GM12878 (cell line): ENCODE measurements at places on chromosomes 12 and 14. TPM values are rescaled to one million over a fixed set of nuclear protein-coding genes. Genes with fewer than 3 reads are reported as not detected.

Gene CCDC38
- 0.08 TPM in 1 of 2 replicates, not detected in the other for total RNA-seq

GRCh38 chr14:92760524-92760805 lies 12.0 kb upstream of the LGMN start:
- no peaks in the 10 kb centered on the region for H3K36me3 ChIP-seq
- DNase-seq = no peak
- no peak overlapping the region for H3K4me3 ChIP-seq
- no peak overlapping the region for H3K27ac ChIP-seq
- H3K27me3 ChIP-seq = no peaks in the 10 kb centered on the region

DNA sequence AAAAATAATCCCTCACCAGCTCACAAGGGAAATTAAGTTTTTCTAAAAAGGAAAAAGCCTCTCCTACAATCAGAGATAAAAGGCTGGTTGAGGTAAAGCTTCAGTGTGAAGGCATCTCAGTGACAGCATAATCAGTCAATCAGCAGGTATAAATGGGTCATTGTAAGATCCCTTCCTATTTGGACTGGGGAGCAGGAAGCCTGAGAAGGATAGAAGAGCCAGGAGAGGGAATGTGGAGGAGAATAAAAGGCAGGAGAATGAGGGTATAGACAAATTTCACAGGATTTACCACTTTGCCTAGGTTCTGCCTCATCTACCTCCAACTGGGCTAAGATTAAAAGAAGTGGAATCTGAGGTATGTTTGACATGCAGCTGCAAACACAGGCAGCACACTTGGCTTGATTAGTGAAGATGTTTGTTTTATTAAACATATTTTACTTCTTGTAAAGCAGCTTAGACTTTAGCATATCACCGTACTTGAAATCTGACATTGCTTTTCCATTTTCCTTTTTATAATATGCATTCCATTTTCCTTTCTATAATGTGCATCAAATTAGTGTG lies 479.1 kb upstream of the USP15 start:
- H3K4me3 ChIP-seq = no peak overlapping the region
- no peaks in the 10 kb centered on the region for H3K4me1 ChIP-seq
- no peaks in the 10 kb centered on the region for H3K36me3 ChIP-seq
- no peak overlapping the region for H3K27ac ChIP-seq
- no peaks in the 10 kb centered on the region for H3K27me3 ChIP-seq

Gene TAS2R30
- total RNA-seq = 2.0 and 2.3 TPM in 2 replicates

DNA sequence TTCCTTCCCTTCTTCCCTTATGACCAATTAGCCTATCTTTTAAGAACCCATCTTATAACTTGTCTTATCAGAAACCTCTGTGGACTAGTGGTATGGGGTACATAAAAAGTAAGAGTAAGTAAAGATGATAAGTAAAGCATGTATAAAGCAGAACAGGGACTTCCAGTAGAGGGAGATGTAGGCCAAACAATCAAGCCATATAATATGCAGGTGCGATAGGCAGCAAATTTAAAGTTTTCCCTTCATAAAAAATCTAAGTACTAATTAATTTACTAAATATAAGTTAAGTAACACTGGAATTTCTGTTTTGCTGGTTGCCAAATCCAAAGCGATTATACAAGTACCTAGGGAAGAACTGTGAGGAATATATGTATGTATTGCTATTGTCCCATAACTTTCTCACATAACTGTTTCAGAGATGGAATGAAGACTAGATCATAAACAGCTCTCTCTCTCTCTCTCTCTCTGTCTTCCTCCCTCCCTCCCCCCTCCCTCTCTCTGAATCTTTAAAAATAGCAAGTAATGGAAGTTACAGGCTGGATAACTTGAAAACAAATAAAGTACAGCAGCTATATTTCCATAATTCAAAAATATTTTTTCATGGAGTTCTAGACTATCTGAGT lies 25.7 kb downstream of the METTL25 start:
- DNase-seq = no peak
- H3K4me3 ChIP-seq = no peak overlapping the region
- no peaks in the 10 kb centered on the region for H3K4me1 ChIP-seq
- no peak overlapping the region for H3K27ac ChIP-seq
- H3K36me3 ChIP-seq = no peaks in the 10 kb centered on the region
- H3K27me3 ChIP-seq = no peaks in the 10 kb centered on the region

Gene TESPA1
- 34.4 and 37.5 TPM in 2 replicates for total RNA-seq

- H3K4me3 ChIP-seq = no peak overlapping the region
- DNase-seq = no peak
- H3K27ac ChIP-seq = no peak overlapping the region
- no peaks in the 10 kb centered on the region for H3K4me1 ChIP-seq
- H3K36me3 ChIP-seq = no peaks in the 10 kb centered on the region
Observed at GRCh38 chr12:115708801-115709200, 568.7 kb downstream of the MED13L start.

Gene RD3L
- total RNA-seq = not detected in 2 replicates

DNA sequence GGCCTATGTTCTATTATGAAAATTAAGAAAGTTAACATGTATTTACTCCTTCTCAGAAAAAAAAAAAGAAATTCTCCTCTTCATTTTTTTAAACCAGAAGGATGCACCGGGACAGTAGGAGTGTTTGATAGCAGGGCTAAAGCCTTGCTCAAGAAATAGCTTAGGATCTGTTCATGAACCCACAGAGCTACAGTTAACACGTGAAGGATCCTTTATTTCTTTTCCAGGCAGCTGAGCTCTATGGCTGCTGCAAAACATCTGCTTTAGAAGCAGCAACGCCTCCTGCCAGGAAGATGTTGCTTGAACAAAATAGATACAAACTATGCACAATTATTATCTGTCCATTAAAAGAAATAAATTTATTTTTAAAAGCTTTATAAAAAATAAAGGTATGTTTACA lies 254.8 kb downstream of the PRKD1 start:
- no peaks in the 10 kb centered on the region for H3K4me1 ChIP-seq
- H3K36me3 ChIP-seq = no peaks in the 10 kb centered on the region
- no peak for DNase-seq

GRCh38 chr12:48002414-48002730 lies 1.9 kb downstream of the COL2A1 start:
- no peaks in the 10 kb centered on the region for H3K36me3 ChIP-seq
- no peaks in the 10 kb centered on the region for H3K4me1 ChIP-seq
- no peak overlapping the region for H3K27ac ChIP-seq
- H3K4me3 ChIP-seq = no peak overlapping the region
- no peak for DNase-seq

- H3K27ac ChIP-seq = no peak overlapping the region
- no peaks in the 10 kb centered on the region for H3K27me3 ChIP-seq
- H3K4me3 ChIP-seq = no peak overlapping the region
- H3K4me1 ChIP-seq = no peaks in the 10 kb centered on the region
- H3K36me3 ChIP-seq = no peaks in the 10 kb centered on the region
- no peak for DNase-seq
Observed at GRCh38 chr14:58133739-58134138, 18.3 kb downstream of the ARMH4 start.

- DNase-seq = no peak
- H3K4me1 ChIP-seq = peaks cover 4% of the 10 kb centered on the region; the same call in 1 of the 2 replicates
- H3K36me3 ChIP-seq = peaks cover 3% of the 10 kb centered on the region; the same call in 1 of the 2 replicates
- no peak overlapping the region for H3K27ac ChIP-seq
- no peaks in the 10 kb centered on the region for H3K27me3 ChIP-seq
- no peak overlapping the region for H3K4me3 ChIP-seq
Observed at GRCh38 chr14:63465347-63465746, 77.8 kb downstream of the PPP2R5E start.

DNA sequence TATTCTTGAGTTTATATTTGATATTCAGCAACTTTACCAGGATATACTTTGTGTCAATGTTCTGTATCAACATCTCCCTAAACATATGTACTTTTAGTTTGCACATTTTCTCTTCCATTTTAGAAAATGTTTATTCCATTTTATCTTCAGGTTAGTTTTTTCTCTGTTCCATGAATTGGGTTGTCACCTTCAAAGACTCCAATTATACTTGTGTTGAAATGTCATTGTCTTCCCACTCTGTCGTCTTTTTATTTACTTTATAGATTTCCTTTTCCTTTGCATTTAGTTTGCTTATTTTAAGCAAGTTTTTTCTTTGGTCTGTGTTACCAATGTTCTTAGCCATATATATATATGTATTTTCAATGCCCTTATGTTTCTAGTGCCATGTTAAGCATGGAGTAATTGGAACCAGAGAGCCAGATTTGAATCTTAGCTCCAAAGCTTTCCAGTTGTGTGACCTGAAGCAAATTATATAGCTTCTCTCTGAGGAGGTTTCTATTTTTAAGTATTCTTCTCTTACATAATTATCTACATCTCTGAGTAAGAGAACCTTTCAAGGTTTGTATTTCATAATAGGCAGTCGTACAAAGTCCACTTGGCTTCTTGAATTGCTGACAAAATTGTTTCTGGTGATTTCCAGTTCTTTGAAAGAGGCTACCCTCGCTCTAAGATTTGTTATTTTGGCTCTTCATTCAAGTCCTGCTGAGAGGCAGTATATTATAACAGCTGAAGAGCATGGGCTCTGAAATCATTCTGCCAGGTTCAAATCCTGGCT lies 85.8 kb upstream of the DYRK2 start:
- no peaks in the 10 kb centered on the region for H3K36me3 ChIP-seq
- H3K27ac ChIP-seq = no peak overlapping the region
- H3K4me3 ChIP-seq = no peak overlapping the region
- DNase-seq = no peak
- H3K27me3 ChIP-seq = no peaks in the 10 kb centered on the region
- H3K4me1 ChIP-seq = no peaks in the 10 kb centered on the region

Gene SPIC
- 0.29 TPM in 1 of 2 replicates, not detected in the other for total RNA-seq

DNA sequence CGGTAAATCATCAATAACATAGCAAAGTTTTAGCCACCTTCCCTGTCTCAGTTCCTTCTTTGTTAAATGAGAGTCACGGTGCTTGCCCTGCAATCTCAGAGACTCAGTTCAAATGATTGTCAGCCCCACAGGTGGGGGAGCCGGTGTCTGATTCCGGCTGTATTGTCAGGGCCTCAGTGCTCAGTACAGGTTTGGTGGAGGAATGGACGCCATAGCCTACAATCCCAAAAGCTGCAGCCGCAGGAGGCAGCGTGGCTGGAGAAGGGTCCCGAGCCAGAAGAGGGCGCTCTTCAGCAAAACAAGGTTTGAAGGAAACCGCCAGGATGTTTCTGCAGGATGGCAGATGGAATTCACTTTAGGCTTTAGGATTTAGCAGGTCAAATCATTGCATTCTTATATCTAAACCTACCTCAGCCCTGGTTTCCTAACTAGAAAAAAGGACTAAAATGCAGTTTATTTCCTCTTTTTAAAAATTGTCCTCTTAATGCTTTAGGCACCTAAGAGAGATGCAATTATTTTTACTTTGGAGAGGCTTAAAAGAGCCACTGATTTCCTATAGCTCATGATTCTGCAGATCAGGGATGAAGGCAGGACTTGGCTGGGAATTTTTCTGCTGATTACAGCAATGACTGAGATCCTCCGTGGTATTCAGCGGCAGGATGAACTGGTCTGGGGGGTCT lies 29.2 kb downstream of the FOS start:
- no peaks in the 10 kb centered on the region for H3K36me3 ChIP-seq
- no peak overlapping the region for H3K27ac ChIP-seq
- no peak overlapping the region for H3K4me3 ChIP-seq
- no peaks in the 10 kb centered on the region for H3K27me3 ChIP-seq
- no peak for DNase-seq

DNA sequence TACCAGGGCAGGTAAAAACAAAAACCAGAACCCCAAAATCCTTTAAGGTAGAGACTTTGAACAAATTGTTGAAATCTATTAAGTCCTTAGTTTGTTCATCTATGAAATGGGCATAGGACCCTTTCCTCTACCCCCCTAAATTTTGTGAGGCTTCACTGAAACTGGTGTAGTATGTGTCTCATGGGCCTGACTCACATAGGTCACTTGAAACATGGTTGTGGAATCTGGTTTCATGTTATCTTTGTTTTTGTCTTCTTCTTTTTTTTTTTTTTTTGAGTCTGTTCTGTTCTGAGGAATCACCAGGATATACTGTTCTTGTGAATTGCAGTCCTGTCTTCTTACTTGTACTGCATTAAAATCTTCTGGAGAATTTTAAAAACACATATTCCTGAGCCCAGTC lies 202.2 kb downstream of the KTN1 start:
- no peak overlapping the region for H3K27ac ChIP-seq
- H3K4me1 ChIP-seq = no peaks in the 10 kb centered on the region
- DNase-seq = no peak
- H3K4me3 ChIP-seq = no peak overlapping the region
- no peaks in the 10 kb centered on the region for H3K27me3 ChIP-seq

DNA sequence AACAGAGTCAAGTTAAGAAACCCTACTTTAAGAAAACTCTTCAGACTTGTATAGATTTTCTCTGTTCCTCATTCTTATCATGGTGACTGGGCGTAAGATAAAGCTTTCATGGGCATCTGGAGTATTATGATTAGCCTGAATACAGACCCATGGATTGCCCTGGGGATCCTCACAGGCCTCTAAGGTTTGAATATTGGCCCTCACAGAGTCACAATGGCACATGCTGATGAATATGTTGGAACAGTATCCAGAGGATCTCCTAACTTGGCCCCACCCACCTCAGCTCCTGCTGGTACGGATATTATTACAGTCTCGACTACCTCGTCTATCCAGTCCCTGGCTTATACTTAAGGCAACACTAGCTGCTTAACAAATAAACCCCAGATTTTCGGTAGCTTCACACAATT lies 8.1 kb downstream of the OSBPL8 start:
- H3K4me1 ChIP-seq = peaks cover 3% of the 10 kb centered on the region; the same call in 1 of the 2 replicates
- H3K4me3 ChIP-seq = no peak overlapping the region
- no peak overlapping the region for H3K27ac ChIP-seq
- no peak for DNase-seq
